ENCODE measurements at places on chromosomes 5 and 9.
A peak's percentile ranks its signal among the peaks of the same experiment; 100 is the strongest.

DNA sequence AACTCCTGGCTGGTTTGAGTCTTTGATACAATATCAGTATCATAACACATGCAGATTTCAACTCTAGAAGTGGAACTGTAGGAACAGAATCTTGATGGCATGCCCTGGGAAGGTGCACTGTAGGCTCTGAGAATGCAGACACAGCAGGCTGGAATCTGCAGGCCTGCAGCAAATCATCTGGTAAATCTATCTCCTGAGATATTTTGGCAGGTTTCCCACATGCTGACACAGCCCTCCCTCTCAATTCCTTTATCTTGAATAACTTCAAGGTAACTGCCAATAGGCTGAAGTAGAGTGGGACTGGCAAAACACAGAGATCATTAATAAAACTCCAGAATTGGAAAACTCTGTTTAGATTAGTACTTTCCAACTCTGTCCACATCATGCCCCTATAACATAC is 177.8 kb upstream of the PCSK5 start:
- no peak for DNase-seq

- DNase-seq: no peak
Measured at GRCh38 chr5:463952-464351, 21.0 kb downstream of the EXOC3 start.

- no peak for DNase-seq
Measured at GRCh38 chr9:81827616-81828296, 100.5 kb upstream of the SPATA31D4 start.

GRCh38 chr9:24912767-24913166 is 367.1 kb upstream of the IZUMO3 start:
- DNase-seq: no peak

- no peak for DNase-seq
Measured at GRCh38 chr9:107173422-107174180, 109.5 kb upstream of the RAD23B start.

DNA sequence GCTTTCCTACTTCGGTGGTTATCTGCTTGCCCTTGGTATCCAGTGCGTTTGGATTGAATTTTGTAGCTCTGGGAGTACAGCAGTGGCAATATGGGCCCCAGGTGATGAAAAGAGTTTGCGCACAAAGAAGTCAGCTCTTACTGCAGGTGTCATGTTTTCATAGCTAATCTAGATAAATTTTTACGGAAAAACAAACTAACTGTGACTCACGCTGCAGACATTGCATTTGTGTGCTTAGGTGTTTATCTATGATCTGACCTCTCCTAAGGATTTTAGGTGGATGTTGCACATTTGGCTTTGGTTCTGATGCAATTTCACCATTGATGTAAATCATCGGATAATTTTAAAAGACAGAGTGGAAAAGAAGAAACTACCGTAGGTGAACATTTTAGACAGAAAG is 92.1 kb downstream of the VCAN start:
- DNase-seq: no peak

GRCh38 chr9:108639696-108640095 is 216.1 kb downstream of the ACTL7B start:
- DNase-seq: no peak

DNA sequence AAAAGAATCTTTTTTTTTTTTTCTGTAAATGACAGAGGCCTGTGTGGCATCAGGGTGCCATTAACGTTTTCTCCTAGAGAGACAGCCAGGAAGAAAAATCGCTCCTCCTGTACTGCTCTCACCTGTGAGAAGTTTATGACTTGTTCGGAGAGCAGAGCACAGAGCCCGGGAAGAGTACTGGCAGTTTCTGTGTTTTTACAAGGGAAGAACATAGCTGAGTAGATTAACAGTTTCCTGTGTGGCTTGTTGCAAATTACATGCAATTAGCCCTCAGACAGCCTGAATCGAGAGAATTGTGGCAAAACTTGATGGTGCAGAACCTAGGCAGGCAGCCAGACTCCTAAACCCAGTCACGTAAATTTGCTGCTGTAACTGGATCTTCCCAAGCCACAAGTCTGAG is 32.1 kb downstream of the PRKACG start:
- DNase-seq: no peak

GRCh38 chr9:20495098-20495497 is 127.2 kb downstream of the MLLT3 start:
- no peak for DNase-seq

DNA sequence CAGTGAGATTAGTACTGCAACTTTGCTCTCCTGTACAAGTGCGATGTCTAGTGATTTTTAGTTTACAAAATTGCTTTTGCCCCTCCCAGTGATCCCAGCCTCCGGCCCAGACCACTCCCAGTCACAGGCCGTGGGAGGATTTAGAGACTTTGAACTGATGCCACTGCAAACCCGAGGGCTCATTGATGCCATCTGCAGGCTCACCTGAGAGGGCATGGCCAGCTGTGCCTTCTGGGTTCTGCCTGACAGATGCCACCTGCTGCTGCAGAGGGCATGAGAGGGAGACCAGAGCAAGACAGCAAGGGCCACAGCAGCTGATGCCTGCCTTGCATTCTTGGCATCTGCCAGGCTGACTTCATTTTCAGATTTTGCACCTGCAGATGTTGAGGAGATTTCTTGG is 593.8 kb downstream of the CDK5RAP2 start:
- DNase-seq: no peak

GRCh38 chr5:158727771-158728311 is 371.9 kb downstream of the EBF1 start:
- no peak for DNase-seq

DNA sequence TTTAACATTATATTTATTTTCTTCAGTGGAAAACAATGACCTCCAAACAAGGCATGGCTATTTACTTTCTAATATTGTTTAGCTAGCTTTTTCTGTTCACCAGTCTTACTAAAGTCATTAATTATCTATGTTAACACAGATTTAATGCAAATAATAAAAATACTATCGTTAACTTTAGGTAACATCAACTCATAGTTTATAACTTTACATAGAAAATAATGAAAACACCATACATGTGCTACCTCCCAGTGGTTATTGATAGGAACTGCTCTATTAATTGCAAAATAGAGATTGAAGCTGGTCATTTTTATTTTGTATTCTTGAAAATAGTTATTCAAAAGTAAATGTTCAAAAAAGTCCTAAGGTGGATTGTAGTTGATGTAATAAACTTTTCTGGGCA is 78.3 kb upstream of the HCN1 start:
- no peak for DNase-seq

DNA sequence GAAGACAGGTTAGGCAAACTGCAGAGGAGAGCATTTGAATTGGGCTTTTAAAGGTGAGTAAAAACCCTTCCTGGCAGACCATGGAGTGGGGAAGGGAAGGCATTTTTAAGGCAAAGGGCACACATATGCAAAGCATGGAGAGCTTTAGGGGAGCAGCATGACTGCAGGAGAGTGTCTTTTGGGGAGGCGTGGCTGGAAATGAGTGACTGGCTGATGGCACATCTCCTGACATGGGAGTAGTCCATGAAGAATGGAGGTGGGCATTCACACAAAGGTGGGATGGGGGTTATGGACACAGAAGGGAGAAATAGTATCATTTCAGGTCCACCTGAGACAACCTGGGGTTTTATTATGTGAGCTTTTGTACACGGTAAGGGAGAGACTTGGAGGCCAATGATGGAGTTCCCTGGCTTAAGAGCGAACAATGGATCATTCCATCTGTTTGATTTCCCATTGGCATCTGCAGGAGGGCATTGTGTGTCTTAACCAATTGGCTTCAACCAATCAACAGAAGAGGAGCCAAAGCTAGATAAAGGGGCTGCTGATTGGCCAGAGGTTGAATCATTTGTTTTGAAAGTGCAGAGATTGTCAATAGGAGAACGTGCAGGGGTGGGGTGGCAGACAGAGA is 2.1 kb downstream of the NSG2 start:
- no peak for DNase-seq

DNA sequence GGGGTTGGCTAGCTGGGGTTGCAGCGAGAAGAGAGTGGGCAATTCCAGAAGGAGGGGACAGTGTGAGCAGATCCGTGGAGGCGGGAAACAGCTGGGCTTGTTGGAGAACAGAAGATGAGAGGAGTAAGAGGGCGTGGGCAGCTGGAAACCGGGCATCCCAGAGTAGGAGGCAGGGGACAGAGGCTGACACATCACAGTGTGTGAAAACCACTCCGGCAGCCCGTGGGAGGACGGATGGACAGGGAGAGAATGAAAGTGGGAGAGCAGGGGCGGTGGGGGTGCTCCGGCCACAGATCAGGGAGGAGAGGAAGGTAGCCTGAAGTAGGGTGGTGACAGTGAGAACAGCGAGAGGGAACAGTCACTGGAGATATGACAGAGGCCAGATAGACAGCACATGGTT is 8.3 kb upstream of the PSMB7 start:
- DNase-seq: no peak

DNA sequence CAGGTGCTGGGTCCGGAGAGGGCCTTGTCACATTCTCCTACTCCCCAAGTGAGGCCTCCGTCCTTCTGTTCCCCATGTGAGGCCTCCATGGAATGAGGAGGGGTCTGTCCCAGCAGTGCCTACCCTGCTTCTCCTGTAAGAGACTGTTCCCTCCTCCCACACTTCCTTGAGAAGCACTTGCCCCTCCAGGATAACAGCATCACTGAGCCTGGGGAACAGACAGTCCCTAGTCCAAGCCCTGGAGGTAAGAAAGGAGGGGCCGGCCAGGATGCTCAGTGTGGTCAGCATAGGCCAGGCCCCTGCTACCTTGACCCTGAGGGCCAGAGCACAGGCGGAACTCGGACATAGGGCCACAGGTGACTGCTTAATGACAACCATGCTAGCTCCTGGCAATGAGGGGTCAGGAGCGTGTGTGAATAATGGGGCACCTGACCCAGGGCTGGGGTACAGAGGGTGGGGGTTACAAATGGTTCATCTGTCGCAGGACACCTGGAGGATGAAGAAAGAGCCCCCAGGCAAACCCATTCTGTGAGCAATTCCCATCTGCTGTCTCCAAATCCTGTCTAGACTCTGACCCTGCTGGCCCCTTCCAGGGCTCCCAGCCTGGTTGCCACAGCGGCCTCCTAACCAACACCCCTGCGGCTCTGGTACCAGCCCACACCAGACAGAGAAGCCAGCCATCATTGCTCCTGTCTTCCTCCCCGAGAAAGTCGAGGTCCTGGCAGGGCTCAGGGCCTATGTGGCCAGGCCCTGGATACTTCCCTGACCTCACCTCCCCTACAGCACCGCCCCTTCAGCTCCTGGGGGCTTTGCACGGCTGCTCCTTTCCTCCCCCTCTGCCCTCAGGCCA is 20.3 kb downstream of the RALGDS start:
- no peak for DNase-seq

GRCh38 chr9:73434826-73435225 is 283.2 kb downstream of the ANXA1 start:
- no peak for DNase-seq

- peak; percentile 2 for DNase-seq
Measured at GRCh38 chr9:21070171-21070571, 7.6 kb downstream of the IFNB1 start.

DNA sequence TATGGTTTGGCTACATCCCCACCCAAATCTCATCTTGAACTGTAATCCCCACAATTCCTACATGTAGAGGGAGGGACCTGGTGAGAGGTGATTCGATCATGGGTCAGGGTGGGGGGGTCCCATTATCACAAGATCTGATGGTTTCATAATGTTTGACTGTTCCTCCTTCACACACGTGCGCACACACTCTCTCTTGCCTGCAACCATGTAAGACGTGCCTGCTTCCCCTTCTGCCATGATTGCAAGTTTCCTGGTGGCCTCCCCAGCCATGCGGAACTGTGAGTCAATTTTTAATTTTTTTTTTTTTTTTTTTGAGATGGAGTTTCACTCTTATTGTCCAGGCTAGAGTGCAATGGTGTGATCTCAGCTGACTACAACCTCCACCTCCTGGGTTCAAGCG is 27.0 kb downstream of the FAM169A start:
- no peak for DNase-seq

- no peak for DNase-seq
Measured at GRCh38 chr9:136532799-136533774, 12.8 kb downstream of the NOTCH1 start.

DNA sequence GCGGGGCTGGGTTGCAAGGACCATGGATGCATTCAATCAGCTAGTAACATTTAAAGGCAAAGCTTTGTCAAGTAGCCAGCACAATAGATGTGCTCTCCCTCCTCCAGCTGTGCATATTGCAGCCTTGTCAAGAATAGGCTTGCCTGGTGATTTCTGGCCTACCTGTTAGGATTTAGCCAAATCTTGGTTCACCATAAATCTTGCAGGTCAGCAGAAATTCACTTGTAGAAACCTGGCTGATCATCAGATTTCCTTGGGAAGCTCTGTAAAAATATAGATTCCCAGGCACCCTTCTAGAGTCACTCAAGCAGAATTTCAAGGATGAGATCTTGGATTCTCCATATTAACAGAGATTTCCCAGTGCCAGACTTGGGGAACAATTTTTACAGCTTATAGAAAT is 152.2 kb upstream of the SLC12A2 start:
- no peak for DNase-seq

DNA sequence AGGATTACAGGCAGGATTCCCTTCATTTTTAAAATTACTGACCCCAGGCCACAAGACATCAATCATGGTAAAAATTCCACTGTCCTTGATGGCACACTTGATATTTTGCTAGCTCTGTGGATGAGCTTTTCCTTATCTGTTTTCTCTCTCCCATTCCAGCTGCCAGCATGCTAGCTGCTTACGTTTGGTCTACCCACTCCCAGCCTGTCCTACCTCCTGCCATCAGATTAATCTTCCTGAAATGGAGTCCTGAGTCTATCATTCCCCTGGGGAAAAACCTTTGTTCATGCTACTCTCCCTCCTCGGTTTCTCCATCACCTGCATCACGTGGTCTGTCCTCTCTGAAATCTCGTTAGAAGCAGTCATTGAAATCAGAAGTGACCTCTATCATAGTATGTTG is 108.9 kb downstream of the F2RL2 start:
- DNase-seq: no peak

DNA sequence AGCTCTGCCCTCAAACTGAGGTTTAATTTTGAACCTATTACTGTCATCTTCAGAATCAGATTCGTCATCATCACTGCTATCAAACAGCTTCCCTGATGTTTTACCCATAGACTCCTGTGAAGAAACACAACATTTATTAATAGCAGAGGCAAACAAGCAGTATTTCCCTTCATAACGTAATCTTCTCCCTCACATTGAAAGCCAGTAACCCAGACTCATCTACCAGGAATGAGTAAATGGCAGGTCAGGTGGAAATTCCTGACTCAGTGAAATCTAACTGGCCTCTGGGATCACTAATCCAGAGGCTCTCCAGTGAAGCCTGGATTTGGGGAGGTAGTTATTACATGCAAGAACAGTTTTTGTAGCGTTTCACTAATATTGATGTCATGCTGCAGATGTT is 14.6 kb downstream of the NOL8 start:
- no peak for DNase-seq

- DNase-seq: no peak
Measured at GRCh38 chr9:118896324-118897000, 472.8 kb downstream of the BRINP1 start.

All from substantia nigra (tissue), 51 donors.